ENCODE measurements at places on chromosomes 3 and 15. TPM values are rescaled to one million over a fixed set of nuclear protein-coding genes. Genes with fewer than 3 reads are reported as not detected.
A peak's percentile ranks its signal among the peaks of the same experiment; 100 is the strongest.

GRCh38 chr3:45560281-45560971 is 34.1 kb upstream of the LIMD1 start:
- DNase-seq = no peak

CCR9 gene
- total RNA-seq = not detected

DNA sequence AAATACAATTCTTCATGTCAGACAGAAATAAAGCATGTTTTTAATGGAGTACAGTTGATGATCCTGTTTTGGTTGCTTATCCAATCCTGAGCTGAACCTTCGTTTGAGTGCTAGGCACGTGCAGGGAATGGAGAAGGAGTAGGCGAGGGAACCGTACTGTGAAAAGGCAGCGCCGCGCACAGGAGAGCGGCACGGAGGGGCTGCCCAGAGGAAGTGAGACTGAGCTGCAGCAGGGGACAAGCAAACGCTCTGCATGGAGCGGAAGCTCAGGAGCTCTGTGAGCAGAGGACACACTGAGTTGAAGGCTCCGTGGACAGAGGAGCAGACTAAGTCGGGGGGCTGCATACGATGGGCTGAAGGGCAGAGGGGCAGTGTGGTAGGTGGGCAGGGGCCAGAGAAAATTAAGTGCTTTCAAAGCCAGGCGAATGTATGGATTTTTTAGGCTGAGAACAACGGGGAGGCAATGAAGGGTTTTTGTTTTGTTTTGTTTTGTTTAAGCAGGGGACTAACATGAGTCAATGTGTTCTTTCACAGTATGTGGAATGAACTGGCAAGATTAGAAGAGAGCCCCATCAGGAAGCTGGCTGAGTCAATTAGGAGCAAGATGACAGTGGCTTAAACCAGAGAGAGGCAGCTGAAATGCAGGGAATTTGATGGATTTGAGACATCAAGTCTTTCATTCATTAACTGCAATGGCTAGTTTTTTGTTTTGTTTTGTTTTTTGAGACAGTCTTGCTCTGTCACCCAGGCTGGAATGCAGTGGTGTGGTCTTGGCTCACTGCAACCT is 23.8 kb upstream of the TM2D3 start:
- peak; percentile 20 for DNase-seq

GPR15 gene
- total RNA-seq = not detected

DNA sequence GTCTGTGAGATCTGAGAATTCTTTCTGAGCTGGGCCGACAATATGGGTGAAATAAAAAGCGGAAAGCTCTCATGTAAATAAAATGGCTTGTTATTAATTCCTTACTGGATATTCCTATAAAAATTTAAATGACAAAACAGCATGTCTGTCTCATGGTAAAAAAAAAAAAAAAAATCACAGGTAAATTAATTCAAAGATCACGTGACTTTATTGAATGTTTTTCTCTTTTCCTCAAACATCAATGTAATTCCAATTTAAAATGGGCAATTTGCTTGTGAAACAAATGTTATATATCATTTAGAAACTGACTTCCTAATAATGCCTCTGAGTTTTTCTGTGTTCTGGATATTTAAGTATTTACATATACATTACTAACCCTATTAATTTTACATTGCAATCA is 280.3 kb downstream of the NR2F2 start:
- DNase-seq = no peak

- no peak for DNase-seq
These were observed 984.1 kb upstream of the GBE1 start for GRCh38 chr3:82745544-82745943.

DNA sequence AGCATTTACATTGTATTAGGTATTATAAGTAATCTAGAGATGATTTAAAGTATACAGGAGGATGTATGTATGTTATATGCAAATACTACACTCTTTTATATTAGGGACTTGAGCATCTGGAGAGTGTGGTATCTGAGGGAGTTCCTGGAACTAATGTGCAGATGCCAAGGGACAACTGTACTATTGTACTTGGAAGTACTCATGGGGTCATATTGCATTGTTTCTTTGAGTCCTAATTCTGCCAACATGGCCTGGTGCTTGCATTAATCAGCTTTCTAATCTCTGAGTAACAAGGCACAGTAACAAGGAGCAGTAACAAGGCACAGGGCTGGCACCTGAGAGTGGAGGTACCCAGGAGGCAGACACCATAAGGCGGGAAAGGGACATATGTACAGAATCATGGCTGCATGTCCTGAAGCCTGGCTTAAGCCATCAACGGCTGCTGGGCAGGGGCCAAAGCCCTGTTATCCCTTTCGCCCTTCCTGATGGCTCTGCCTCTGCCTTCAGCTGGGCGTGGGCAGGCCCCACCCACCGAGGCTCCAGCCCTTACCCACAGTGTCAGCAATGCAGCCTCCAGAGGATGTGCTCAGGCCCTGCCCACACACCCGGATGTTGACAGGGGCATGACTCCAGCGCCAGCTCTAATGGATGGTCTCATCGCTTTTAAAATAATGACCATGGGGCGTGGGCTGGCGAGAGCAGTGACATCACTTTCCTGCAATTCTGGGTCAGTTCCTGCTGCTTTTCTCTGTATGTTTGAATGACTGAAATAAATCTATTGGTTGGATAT is 22.9 kb downstream of the CEMIP start:
- DNase-seq = peak; percentile 88

DNA sequence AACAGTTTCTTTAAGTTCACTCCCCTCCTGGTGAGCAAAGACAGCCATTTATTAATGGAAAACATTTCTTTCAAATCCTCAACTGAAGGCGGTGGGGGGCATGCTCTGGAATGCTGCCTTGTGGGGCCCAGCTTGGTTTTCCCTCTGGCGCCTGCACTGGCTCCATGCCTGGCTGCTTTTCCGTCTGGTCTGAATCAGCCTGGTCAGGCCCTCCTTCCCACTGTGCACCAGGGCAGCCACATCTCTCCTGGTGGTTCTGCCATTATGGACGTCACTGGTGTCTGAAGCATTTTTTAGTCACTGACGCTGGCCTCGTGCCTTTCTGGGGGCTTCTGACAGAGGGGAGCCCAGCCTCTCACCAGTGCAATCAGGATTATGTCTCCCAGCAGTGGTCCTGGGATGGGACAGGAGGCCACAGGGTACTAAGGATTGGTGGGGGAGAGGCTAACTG is 57.6 kb upstream of the APEH start:
- DNase-seq = peak; percentile 73

DNA sequence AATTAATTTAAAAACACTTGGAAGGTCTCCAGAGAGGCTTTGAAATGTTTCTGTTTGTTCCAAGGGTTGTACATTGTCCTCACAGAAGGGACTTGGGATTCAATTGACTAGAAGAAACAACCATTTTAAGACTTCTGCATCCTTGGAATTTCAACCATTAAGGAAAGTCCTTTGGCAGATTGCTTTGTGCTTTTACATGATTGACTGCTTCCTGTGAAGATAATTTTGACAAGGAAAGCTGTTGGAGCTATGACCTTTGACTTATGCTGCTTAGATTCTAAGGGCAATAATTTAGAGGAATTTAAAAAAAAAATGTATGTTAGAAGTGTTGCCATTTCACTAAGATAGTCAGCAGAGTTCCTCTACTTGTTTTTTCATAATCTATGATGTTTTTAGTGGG is 483.9 kb upstream of the TBL1XR1 start:
- DNase-seq = no peak

ADAMTS17 gene
- not detected for total RNA-seq

- DNase-seq = no peak
These were observed 34.9 kb downstream of the MAGEF1 start for GRCh38 chr3:184676927-184677326.

- DNase-seq = peak; percentile 95
These were observed 43.1 kb upstream of the LIMD1 start for GRCh38 chr3:45551214-45552010.

GRCh38 chr3:474828-475227 is 278.3 kb downstream of the CHL1 start:
- DNase-seq = no peak

PAK6 gene
- 3.9 TPM for total RNA-seq

NXPE3 gene
- total RNA-seq = 12.4 TPM

PSMD6 gene
- total RNA-seq = 66.0 TPM

GPR62 gene
- total RNA-seq = not detected

DNA sequence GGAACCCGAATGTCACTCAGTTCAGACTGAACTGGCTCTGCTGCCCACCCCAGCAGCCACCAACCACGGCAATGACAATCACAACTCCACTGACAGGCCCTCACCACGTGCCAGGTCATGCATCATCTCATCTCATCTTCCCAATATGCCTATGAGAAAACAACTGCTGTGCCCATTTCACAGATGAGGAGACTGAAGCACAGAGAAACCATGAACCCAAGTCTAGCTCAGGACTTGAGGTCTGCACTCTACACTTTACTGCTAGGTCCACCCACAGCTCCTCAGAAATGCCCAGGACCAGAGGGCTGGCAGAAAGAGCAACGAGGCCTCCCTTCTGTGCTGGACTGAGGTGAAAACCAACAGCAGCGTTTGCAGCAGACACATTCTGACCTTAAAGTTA is 99.2 kb upstream of the LINGO1 start:
- no peak for DNase-seq
